Activated B cell treated with CpG ODN at 0.5 μM for 24 hours (primary cell): ENCODE measurements at places on chromosomes 1 and 21. TPM values are rescaled to one million over a fixed set of nuclear protein-coding genes. Genes with fewer than 3 reads are reported as not detected.

DNA sequence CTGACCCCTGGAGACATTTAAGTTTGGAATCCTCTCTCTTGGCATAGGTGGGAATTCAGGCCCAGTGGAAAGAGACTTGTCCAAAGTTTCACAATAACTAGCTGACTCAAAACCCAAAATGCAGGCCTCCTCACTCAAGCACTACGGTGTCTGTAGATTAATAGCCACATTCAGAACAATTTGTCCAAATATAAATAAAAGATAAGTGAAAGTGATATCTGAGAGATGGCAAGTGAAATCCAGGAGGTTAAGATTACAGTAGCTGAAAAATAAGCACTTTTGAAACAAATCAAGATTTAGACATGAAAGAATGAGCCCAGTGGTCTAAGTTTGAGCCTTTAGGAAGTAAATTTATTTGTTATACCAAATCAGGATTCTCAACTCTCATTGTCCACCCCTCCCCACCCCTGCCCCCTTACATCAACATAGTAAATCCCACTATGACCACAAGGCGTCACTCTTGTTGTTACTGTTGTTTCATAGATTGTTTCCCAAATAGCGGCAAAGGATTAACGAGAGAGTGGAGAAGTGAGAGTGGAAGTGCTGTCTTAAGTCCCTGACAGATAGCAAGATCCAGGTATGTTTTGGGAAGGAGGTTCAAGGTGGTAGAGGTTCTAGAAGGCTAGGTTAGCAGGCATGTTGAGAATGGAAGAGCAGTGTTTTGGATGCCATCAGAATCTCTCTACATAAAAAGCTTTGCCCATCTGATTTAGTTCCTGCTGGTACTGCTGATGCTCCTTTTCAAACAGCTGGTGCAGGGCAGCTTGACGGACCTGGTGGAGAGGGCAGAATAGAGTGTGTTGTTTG is 7.1 kb upstream of the TPM3 start:
- DNase-seq = no peak

- no peak for DNase-seq
Observed at GRCh38 chr1:118018060-118018459, 88.5 kb downstream of the WDR3 start.

DNA sequence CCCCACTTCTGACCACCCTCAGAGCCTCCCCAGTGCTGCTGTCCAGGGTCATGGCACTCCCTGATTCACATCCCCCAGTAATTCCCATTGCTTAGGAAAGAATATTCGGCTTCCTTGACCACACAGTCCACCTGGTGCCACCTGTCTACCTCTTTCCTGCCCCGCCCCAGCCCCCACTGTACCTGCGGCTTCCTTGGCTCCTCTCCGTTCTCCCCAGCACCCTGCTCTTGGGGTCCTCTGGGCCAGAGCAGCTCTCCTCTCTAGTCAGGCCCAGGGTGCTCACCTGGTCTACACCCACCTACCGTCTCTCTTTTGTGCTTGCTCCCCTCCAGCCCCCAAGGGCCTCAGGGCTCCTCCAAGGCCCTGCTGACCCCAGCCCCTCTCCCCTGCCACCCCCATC is 142.6 kb downstream of the PEX14 start:
- no peak for DNase-seq

DNA sequence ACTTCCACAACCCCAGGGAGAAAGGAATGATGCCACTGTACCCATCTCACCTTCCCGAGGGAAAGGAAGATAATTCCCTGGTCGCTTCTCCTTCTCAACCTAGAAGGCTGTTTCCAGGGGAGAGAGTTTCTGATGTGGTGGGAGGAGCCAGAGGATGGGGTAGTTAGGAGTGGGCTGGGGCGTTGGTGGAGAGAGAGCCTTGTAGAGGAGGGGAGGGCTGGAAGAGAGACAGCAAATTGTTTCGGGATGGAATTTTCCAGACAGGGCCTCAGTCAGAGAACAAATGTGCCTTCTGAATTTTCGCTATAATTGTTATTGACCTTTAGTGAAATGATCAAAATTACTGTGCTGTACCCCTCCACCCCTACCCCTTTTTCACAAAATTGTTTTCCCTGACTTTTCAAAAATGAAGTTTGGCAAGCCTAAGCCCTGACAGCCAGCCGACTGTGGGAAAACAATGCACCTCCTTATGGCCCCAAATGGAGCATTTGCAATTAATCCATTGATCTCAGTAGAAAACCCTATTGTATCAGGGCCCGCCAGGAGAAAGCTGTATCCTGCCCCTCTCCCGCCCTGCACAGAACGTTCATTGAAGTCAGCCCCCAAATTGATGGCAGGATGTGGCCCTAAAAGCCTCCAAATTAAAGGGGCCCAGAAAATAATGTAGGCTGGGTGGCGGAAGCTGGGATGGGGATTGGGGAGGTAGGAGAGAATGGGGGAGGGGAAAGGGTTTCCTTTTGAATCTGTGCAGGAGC is 69.1 kb upstream of the JUN start:
- DNase-seq = no peak

GRCh38 chr1:78687914-78688313 is 38.3 kb downstream of the IFI44 start:
- no peak for DNase-seq

DNA sequence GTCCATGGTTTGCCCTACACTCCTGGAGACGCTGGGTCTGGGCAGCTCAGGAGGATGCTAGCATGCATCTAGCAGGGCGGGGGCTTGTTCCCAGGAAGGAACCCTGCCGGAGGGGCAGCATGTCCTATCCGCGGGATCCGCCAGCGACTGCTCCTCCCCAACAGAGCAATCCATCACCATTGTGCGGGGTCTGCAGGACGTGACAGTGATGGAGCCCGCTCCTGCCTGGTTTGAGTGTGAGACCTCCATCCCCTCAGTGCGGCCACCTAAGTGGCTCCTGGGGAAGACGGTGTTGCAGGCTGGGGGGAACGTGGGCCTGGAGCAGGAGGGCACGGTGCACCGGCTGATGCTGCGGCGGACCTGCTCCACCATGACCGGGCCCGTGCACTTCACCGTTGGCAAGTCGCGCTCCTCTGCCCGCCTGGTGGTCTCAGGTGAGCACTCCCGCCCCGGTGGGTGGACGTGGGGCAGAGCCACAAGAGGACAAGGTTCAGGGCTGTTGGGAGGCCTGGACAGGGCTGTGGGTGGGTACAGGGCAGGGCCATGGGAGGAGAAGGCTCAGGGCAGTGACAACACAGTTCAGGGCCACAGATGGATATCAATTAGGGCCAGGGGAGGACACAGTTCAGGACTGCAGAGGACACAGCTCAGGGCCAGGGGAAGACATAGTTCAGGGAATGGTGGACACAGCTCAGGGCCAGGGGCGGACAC is 71.3 kb downstream of the OBSCN start:
- peak; percentile 14 for DNase-seq

DNA sequence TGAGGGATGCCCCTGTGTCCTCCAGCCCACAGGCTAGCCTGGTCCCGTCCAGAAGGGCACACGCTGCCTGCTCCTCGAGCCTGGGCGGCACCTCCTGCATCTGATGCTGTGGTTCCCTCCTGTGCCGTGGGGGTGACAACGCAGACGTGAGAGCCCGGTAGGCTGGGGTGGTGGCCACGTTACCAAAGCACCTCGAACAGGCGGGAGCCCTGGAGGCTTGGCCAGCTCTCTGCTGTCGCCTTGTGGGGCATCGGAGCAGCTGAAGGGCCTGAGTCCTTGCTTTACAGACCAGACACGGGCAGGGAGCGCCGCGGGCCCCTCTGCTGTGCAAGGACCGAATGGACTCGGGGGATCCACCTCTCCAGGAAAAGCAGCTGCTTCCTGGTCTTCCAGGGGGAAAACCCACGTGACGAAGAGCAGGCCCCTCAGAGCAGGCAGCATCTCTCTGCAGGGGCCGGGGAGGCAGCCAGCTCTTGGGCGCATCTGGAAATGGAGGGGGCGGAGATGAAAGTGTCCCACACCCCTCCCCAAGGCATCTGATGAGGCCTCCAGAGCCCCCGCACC is 133.3 kb downstream of the NPHP4 start:
- DNase-seq = no peak

DNA sequence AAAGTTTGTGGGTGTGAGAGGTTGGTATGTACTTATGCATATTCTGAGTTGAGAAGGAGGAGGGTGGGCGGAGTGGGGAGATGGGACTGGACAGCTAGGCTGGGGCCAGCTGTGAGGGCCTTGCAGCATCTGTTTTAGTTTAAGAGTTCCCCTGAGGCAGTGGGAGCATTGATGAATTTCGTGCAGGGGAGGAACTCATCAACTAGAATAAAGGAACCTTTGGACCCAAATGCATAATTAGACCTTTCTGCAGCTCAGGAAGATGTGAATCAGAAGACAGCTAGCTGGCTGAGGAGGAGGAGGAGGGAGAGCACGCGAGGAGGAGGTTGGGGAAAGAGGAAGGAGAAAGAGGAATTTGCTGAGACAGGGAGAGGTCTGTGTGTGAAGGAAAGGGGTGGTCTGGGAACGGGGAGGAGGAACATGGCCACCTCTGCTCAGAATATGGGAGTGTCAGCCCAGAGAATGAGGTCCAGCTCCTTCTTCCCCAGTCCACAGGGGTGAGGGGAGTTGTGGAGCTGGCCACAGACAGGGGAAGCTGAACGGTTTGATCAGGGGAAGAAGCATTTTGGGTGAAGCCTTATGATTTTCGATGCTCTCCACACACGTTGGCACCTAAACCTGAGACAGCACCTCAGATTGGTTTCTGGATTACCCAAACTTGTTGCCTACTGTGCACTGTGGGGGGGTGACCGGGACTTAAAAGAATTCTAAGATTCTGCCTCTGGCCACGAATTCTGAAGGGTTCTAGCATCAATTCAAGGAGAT is 27.7 kb downstream of the MYOG start:
- no peak for DNase-seq

DNA sequence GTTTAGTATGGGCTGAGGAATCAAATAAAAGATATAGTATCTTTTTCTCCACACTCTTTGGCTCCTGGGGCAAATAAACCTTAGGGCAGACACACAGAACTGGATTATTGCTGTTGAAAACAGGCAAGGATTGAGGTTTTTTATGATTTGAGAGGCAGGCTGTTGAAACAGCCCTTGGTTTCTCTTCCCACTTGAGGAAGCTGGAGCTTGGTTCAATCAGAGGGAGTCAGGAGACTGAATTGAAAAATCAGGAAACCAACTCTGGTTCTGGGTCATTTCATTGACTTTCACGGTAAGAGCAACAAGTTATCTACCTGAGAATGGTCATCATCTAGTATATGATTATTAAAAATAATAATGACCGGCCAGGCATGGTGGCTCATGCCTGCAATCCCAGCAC is 108.4 kb downstream of the CNIH3 start:
- no peak for DNase-seq

GRCh38 chr1:5720936-5721335 is 271.3 kb downstream of the NPHP4 start:
- DNase-seq = no peak

DNA sequence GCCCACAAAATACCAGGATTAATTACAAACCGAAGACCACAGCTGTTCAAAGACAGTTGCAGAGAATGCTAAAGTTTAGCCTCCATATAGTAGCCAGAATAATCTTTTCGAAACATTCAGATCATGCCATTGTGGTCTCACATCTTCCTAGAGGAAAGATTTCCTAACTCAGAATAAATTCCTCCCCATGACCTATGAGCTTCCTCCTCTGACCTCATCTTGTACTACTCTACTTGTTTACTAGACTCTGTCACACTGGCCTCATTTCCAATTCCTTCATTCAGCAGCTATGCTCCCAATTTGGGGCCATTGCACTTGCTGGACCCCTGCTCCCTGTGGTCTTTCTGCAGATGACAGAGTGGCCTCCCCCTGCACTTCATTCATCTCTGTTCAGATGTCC is 71.8 kb upstream of the LRRC53 start:
- no peak for DNase-seq

GRCh38 chr1:241640867-241641622 is 876 bp upstream of the CHML start:
- DNase-seq = peak; percentile 17

DNA sequence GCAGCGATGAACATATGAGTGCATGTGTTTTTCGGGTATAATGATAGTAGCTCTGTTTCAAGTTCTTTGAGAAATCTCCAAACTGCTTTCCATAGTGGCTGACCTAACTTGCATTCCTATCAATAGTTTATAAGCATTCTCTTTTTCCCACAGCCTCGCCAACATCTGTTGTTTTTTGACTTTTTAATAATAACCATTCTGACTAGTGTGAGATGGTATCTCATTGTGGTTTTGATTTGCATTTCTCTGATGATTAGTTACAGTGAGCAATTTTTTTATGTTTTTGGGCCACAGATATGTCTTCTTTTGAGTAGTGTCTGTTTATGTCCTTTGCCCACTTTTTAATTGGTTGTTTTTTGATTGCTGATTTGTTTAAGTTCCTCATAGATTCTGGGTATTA is 10.6 kb upstream of the RUNX1 start:
- no peak for DNase-seq

GRCh38 chr1:171061425-171062143 is 29.1 kb upstream of the FMO3 start:
- no peak for DNase-seq

DNA sequence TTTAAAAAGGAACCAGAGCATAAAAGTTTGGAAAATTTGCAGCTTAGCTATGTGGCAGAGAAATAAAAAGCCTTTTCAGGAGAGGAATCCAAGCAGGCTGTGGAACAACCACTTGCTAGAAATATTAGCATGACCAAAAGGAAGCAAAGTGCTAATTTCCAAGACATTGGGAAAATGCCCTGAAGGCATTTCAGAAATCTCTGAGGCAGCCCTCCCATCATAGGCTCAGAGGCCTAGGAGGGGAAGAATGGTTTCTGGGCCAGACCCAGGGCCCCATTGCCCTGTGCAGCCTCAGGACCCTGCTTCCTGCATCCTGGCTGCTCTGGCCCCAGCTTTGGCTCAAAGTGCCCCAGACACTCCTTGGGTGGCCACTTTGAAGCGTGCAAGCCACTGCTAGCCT is 56.8 kb downstream of the TENT5C start:
- no peak for DNase-seq

GRCh38 chr1:205577874-205578658 is 53.7 kb downstream of the ELK4 start:
- DNase-seq = no peak

DNA sequence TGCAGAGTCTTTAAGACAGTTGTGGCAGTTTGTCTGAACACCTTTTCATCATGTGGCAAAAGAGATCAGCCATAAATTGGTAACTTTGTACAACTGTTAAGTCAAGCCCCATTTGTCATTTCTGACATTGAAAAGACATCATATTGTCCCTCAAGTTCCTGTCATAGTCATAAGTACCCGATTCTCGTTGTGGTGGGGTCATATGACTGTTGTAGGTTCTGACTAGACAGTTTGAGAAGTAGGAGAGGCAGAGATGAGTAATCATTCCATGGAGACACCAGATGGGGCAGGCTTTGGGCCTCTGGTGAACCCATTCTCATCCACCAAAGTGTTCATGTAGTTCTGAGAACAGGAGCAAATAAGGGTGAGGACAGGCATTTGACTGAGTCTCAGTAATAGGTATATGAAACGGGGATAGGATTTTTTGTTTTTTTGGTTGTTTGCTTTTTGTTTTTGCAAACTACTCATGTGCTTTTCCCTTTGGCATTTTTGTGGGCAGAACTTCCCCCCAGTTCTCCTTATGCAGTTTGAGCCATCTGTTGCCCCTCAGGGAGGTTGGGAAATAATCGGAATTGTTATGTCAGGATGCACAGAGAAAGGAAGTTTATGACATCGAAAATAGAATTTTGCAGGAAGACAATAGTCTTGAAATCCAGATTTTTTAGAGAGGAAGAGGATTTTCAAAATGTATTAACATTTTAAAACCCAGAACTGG is 86.9 kb upstream of the KCNE2 start:
- no peak for DNase-seq

GRCh38 chr1:188590641-188591040 is 1761.9 kb downstream of the PLA2G4A start:
- DNase-seq = no peak

CD52 gene
- 449 and 499 TPM in 2 replicates for total RNA-seq

BCL2L15 gene
- total RNA-seq = 0.83 and 3.7 TPM in 2 replicates

C4BPB gene
- 0.17 and 0.47 TPM in 2 replicates for total RNA-seq

IQCC gene
- 3.5 and 4.2 TPM in 2 replicates for total RNA-seq

MIXL1 gene
- total RNA-seq = 0.75 and 0.93 TPM in 2 replicates
